ENCODE measurements at places on chromosomes 1 and 21. TPM values are rescaled to one million over a fixed set of nuclear protein-coding genes. Genes with fewer than 3 reads are reported as not detected.

GRCh38 chr1:32960342-32960741 is 4.3 kb downstream of the RNF19B start:
- H3K4me1 ChIP-seq = peaks cover 15% of the 10 kb centered on the region
- no peak overlapping the region for H3K27ac ChIP-seq
- H3K27me3 ChIP-seq = peaks cover 11% of the 10 kb centered on the region

DNA sequence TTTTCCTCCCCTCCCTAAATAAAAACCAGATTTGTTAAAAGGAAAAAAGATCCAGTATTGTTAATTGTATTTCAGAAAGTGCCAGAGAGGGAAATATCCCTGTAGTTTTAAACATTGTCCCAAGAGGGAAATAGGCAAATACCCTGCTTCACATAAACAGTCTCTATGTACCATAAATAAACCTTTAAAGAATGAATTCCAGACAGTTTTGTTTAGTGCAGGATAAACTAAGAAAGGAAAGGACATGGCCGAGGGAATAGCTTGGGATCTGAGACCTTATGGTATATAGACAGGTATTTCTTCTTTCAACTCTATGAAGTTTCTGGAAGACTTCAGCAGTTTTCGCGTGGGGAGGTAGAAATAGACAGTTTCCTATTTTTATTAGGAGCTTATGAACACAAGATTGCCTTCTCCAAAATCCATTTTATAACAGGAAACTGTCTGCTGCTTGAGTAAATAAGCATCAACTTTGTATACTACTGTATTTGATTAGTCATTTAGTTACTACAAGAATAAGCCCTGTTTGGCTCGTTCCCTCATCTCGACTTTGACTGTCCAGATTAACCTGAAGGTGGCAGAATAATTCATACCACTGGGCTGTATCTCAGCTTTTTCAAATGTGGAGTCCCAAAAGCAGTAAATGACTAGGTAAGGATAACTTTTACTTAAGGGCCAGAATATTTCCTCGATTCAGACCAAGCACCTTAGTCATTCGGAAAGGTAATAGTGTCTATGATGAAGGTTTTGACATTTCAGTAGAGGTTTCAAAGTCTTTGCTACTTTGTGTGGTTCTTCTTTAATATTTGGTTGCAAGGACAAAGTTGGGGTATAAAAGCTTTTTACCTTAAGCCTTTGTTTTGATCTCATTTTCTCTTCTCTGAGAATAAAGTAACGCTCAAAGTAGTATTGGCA is 177.5 kb downstream of the VPS13D start:
- no peak overlapping the region for H3K27ac ChIP-seq
- peak; percentile 18 for DNase-seq
- 0 out of 2 replicates have a peak, but pooled peaks cover 5% of the 10 kb centered on the region for H3K4me1 ChIP-seq
- H3K4me3 ChIP-seq = no peak overlapping the region
- peaks cover 6% of the 10 kb centered on the region for H3K36me3 ChIP-seq

The LCE2B gene
- not detected for total RNA-seq

GRCh38 chr1:216903382-216903740 is 180.1 kb upstream of the ESRRG start:
- no peaks in the 10 kb centered on the region for H3K36me3 ChIP-seq
- H3K27me3 ChIP-seq = no peaks in the 10 kb centered on the region
- DNase-seq = no peak
- no peak overlapping the region for H3K4me3 ChIP-seq
- no peaks in the 10 kb centered on the region for H3K4me1 ChIP-seq

DNA sequence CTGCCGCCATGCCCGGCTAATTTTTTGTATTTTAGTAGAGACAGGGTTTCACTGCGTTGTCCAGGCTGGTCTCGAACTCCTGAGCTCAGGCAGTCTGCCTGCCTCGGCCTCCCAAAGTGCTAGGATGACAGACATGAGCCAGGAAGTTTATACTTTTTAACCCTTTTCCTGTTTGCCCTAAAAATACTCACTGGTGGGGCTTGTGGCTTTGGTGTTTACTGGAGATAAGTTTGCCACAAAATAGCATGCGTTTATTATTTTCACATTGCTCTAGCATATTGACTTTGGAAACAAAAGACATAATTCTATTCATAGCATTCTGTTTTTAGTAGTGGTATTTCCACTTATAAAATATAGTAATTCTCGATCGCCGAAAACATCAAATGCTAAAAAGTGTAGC is 19.8 kb upstream of the GTF2B start:
- H3K36me3 ChIP-seq = no peaks in the 10 kb centered on the region
- no peaks in the 10 kb centered on the region for H3K4me1 ChIP-seq
- no peak for DNase-seq

All from GM23338 (cell line).